ENCODE measurements at places on chromosomes 16 and 17.
A peak's percentile ranks its signal among the peaks of the same experiment; 100 is the strongest.

- DNase-seq: peak; percentile 34
Measured at GRCh38 chr16:80084614-80085013, 456.2 kb upstream of the DYNLRB2 start.

DNA sequence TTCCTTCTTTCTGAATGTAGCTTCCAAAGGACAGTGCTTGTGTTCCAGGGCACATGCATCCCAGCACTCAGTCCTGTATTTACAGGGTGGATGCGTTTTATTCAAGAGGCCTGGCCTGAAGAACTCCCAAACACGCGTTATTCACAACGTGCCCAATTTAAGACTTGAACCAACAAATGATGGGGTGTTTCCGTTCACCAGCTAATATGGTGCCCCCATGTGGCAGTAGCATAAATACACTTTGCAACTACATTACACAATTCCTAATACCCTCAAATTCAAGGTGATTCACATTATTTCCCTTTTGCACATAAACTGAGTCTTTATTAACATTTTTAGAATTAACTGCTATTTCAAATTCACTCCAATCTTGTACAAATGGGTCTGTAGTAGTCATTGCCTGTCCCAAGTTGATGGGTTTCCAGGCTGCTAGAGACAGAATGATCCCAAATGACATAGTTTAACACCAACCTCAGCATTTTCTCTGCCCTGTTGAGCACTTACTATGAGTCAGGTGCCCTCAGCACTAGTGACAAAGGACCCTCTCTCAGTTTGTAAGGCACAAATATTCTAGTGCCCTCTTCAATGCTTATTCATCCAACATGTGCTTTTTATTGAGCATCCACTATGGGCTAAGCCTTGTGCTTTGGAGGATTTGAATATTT, 26.9 kb downstream of the HSD17B2 start:
- no peak for DNase-seq

- DNase-seq: no peak
Measured at GRCh38 chr16:19994466-19995170, 79.1 kb downstream of the GPR139 start.

DNA sequence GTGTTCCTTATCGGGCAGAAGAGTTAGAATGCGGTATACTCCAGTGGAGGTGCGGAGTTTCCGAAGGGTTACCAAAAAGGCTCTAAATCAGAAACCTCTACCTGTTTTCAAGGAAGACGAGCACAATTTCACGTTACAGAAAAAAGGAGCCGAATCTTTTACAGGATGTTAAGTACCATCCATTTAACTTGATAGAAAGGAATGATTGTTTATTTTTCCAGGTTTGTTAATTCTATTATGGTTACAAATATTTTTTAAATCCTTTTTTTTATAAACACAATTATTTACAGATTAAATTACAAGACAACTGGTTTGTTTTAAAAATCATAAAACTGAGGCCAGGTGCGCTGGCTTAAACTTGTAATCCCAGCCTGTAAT, 18.2 kb downstream of the ZNF213 start:
- DNase-seq: no peak

DNA sequence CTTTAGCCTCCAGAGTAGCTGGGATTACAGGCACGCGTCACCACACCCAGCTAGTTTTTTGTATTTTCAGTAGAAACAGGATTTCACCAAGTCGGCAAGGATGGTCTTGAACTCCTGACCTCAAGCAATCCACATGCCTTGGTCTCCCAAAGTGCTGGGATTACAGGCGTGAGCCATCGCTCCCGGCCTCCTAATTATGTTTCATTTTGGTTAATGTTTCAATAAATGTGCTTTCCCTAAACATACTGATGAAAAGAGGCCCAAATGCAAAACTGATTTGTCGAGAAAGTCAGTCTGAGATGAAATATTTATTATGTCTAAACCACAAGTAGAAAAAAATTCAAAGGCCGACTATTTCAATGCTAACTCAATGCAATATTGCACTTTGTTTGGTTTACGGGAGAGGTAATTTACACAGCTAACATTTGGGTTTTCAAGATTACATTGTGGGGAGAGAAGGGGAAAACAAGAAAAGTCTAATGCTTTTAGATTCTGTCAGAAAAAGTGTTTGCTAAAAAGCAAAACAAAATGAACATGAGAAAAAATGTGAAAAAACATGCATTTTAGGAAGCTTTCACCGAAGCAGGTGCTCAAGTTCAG, 9.8 kb downstream of the STAT3 start:
- no peak for DNase-seq

DNA sequence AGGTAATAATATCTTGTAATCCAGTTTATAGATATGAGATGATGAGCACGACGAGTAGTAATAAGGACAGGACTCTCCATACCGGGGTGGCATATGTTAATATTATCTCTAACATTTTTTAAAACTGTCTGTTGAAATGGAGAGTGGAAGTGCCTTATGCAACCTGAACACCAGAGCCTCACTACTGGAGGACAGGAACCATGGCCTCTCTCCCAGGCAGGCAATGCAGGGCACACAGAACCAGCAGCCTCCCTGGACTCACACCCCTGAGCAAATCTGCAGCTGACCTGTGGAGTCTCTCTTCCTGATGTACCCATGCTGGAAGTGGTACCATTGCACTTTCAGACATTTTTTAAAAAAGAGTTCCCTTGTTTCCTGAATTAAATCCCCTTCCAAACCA, 55.2 kb upstream of the ERN1 start:
- DNase-seq: no peak

DNA sequence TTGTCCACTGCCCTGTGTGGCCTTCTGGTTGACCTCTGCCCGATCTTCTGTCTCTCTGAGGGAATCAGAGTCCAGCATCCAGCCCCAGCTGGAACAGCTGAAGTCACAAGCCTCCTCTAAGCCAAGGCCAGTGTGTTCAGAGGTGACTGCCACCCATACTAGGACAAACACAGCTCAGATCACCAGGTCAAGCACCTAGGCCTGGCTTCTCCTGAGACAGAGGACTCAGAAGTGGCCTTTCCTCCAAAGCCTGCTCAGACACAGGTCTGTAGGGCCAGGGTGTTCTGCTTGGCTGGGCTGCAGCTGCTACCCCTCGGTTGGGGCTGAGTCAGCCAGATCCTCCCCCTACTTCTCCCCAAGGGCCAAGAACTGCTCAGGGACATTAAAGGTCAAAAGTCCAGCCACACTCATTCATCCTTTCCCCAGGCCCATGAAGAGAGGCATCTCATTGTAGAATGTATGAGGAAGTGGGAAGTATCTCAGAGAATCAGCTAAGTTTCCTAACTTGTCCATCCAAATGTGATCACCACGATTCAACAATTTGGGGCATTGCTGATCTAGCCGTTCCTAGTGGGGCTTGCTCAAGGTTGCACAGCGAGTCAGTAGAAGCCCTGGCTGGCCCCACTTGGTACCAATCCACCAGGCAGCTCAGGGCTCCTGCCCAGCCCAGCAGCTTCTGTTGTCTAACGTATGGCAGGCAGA, 7.6 kb downstream of the SLC46A1 start:
- DNase-seq: no peak

- peak; percentile 3 for DNase-seq
Measured at GRCh38 chr16:66070140-66070917, 296.2 kb upstream of the CDH5 start.

DNA sequence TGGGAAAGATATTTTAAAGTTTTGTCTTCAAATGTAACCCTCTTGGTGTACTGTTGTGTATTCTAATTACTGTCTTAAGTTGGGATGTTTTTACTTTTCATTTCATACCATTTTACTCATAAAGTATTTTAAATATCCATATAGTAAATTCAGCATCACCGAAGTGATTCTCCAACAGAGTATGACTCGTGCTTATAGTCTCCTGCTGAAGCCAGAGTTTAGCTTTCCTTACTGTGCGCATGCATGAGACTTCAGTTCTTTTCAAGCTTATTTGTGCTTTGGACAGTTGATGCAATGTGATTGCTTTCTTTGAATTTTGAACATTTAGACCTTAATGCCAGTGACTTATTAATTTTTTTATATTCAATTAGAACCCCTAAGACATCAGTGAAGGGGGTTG, 7.4 kb upstream of the VPS35L start:
- no peak for DNase-seq

DNA sequence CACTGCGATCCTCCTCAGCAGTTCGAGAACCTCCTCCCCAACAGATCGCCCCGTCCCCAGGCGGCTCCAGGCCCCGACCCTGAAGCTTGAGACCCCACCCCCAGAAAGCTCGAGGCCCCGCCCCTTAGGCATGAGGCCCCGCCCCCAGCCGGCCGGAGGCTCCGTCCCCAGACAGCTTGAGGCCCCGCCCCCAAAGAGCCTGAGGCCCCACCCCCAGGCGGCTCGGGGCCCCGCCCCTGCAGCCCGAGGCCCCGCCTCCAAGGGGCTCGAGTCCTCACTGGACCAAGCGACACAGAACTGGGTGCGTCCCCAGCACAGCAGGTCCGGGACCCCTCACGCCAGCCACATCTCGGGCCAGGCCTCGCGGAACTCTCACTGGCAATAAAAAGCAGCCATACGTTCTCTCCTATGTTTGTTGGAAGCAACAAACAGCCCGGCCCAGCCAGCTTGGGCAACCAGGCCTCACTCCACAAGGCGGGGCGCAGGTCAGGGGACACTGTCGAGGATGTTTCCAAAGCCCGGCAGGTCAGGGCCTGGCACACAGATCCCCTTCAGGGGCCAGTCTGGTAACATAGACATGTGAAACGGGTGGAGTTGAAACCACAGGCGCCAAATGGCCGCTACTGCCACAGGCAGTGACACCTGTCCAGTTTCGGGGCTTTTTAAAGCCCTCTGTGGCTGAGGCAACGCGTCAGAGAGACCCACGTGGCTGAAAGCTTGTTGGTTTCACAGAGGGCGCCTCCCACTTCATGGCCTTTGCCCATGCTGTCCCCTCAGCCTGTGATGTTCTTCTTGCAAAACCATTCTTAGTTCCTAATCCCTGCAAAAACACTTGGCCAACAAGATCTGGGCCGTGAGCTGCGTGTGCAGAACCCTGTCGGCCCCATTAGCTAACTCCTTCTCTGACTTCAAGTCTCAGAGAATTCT, 224.2 kb downstream of the PARN start:
- no peak for DNase-seq

- DNase-seq: no peak
Measured at GRCh38 chr17:38733282-38733981, 3.3 kb downstream of the CISD3 start.

GRCh38 chr17:77637818-77638575, 320.5 kb upstream of the TNRC6C start:
- no peak for DNase-seq

GRCh38 chr16:2005646-2006045, 4.0 kb downstream of the ZNF598 start:
- DNase-seq: no peak

GRCh38 chr17:64057701-64058263, 37.3 kb upstream of the ICAM2 start:
- DNase-seq: no peak

DNA sequence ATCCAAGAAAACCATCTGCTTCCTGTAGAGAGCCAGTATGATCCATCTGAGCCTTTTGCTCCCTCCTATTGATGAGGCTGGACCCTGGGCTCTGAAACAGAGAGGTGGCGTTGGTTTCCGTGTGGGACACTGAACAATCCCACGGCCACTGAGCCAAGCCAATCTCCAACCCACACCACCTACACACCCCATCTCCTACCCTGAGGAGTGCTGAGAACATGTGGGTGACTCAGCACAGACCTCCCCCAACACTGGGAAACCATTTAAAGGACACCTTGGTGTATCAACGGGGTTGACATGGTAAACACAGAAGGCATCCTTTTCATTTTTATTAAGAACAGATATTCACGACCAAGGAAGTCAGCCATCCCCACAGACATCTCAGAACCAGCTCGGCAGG, 332.1 kb downstream of the SLC39A11 start:
- no peak for DNase-seq

DNA sequence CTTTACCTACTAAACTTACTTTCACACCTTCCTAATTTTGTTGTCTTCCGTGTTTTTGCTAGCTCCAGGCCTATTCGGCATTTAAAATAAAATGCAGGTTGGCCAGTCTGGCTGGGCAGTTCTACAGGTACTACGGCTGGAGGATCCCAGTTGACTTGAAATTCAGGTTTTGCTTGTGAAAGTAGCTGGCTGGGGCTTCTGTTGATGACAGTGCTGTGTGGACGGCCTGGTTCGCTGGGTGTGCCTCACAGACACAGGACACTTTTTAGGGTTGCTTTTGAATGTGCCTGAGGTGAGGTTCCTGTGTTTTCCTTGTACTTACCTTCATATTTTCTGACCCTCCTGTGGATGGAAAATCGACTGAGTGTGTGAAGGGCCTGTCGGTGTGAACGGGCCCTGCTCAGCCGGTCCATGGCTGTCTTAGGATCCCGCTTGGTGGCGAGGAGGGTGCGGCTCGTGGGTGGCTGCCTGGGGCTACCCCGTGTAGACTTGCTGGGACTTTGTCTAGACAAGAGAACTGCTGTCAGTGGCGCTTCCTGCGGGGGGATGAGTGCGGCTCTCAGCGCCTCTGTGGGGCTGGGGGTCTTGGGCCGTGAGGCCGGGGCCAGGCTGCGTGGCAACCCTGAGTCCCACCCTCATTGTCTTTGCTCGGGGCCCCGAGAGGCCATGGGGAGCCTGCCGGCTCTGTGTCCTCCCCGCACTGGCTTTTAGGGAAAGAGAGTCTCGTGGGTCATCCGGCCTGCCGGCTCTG, 18.7 kb upstream of the ZNF750 start:
- no peak for DNase-seq

DNA sequence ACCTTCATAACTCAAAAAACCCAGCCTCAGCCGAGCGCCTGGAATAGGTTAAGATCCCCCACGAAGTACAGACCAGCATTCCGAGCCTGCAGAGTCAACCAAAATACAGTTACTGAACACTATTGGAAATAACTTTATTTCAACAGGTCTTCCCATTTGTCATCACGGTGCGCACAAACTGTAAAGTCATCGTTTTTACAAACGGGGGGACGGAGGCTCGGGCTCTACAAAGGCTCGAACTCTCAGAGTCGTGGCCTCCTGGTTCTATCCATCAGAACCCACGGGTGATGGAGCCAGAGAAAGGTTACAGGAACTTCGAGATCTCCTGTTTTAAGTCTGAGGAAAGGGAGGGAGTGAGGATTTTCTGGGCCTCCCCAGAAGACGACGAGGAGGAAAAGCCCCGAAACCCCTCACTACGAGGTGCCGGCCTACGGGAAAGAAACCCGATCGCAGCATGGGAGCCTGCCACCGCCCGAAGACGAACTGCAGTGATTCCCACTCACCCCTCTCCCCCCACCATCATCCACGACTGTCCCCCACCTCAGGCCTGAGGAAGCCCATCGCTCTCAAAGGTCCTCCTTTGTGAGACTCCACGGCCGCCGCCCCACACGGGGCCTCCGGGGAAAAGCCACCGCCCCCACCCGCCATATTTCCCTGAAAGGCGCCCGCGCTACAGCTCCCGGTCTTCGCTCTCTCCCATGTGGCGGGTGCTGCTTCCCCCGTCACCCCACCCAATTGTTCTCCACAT, 917 bp downstream of the YWHAE start:
- no peak for DNase-seq

GRCh38 chr17:79812353-79813258, 15.7 kb upstream of the CBX8 start:
- no peak for DNase-seq

DNA sequence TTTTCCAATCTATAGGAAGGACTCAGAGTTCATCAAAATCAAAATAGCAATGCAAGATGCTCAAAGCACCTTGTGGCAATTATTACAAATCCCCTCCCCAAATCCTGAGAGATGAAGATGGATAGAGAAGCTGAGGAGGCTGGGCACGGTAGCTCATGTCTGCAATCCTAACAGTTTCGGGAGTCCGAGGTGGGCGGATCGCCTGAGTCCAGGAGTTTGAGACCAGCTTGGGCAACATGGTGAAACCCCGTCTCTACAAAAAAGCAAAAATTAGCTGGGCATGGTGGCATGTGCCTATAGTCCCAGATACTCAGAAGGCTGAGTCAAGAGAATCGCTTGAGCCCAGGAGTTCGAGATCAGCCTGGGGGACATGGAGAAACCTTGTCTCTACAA, 8.6 kb downstream of the TBC1D16 start:
- no peak for DNase-seq

GRCh38 chr17:6043405-6043804, 26.8 kb upstream of the WSCD1 start:
- no peak for DNase-seq
